Aorta (tissue), 5 donors: ENCODE measurements at places on chromosomes 7 and 10. TPM values are rescaled to one million over a fixed set of nuclear protein-coding genes. Genes with fewer than 3 reads are reported as not detected.

SMURF1 gene
- 47.9 TPM for total RNA-seq

FAM24B gene
- total RNA-seq, result 1.2 TPM

- H3K27me3 ChIP-seq, result no peaks in the 10 kb centered on the region
- no peak for DNase-seq
- H3K4me3 ChIP-seq, result no peak overlapping the region
- no peaks in the 10 kb centered on the region for H3K4me1 ChIP-seq
Observed at GRCh38 chr10:116961406-116962251, 43.4 kb downstream of the SHTN1 start.

- H3K36me3 ChIP-seq, result no peaks in the 10 kb centered on the region
- no peaks in the 10 kb centered on the region for H3K4me1 ChIP-seq
- no peak overlapping the region for H3K4me3 ChIP-seq
- no peak for DNase-seq
Observed at GRCh38 chr10:123017421-123018165, 8.8 kb downstream of the ACADSB start.

DNA sequence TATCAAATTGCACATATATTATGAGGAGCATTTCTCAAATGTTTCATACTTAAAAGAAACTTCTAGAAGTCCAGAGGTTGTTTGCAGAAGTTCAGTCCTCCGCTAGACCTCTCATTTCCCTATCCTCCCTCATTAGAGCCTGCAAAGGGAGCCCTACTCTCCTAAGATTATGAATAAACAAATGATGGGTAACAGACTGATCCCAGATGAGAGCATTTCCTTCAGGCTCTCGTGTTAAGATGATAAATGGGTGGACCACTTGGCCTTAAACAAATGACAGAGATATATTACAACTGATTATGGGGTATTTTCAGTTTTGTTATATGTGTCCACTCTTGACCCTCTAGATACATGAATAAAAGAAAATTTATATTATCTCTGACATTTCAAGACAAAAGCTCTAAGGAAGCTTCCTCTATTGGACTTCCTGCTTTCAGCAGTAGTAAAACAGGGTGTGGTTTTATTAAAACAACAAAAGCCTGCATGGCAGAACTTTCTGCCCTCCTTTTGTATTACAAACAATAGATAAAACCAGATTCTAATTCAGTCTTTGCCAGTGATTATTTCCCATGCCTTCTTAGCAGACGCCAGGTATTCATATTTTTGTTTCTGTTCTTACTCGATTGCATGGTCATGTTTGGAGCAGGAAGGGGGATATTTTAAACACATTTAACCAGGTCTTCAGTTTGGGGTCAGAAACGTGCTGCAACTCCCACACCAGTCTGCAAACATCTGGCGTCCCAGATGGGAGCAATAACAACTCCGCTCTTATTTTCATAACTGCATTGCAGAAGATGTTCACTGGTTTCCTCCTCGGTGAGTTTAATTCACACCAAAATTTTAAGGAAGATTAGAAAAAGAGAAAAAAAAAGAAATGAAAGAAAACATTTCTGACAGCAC, 52.4 kb upstream of the FAM204A start:
- H3K27ac ChIP-seq, result no peak overlapping the region
- no peaks in the 10 kb centered on the region for H3K4me1 ChIP-seq
- no peaks in the 10 kb centered on the region for H3K36me3 ChIP-seq
- no peak for DNase-seq
